ENCODE measurements at places on chromosomes 1 and 21. TPM values are rescaled to one million over a fixed set of nuclear protein-coding genes. Genes with fewer than 3 reads are reported as not detected.

DNA sequence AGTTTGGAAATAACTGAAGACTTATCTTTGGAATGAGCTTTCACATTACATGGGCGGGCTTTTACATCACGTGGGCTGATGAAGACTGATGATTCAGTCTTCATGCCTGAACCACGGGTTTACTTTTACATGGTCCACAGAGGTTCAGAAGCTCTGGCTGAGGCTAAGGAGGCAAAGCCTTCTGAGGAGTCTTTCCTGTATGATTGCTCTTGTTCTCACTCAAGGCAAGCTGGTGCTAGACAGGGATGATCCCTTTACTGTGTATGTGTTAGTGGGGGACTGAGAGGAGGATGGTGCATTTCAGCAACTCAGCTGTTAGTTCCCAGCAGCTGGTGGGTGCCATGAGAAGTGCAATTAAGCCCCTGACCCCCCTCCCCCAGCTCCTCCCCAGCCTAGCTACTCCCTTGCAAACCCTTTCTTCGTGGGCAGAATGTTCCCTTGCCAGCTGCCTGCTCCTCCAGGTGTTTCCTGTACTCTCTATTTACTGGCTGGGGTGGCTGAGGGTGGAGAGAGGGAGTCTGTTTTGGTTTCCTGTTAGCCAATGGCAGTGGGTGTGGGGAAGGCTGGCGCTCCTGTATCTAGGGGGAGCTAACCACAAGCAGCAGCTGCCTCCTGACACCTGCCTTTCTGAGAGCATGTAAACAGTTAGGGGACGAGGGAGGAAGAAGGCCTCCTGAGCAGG is 15.4 kb downstream of the BTG2 start:
- no peak overlapping the region for H3K4me3 ChIP-seq
- H3K4me1 ChIP-seq: peaks cover 66% of the 10 kb centered on the region
- H3K27ac ChIP-seq: peak overlapping the region; percentile 91
- no peaks in the 10 kb centered on the region for H3K36me3 ChIP-seq
- H3K27me3 ChIP-seq: no peaks in the 10 kb centered on the region

DNA sequence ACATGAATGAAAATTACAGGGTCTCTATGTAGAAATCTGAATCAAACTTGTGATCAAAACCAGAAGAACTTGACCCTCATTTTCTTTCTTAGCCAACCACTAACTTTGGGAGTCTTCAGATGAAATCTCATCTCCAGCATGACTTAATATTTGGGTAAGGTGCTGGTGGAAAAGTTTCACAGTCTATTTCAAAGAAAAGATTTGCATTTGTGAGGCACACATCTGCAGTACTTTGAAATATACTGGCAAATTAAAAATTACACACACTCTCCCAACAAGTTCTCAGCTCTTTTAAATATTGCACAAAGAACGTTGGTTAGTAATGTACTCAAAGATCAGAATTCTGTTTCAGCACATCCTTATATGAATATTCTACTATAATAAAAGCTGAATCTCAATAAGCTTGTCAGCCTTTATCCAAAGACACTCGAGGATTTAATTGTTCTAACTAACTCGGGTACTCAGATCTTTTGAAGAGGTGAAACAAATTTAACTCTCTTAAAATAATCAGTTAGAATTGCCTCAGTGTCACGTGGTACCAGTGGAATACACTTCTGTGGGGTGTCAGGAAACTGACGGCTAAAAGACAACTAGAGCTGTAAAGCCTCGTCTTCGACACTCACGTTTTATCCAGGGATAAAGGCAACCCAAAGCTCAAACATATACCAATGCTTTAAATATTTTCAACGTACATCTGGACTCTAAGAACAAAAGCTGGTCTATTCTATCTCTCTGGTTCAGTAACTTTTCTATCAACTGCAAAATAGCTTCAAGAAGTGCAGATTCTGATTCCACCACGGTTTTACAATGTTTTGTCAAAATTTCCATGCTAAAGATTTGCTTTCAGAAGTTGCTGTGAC is 19.0 kb downstream of the SAMSN1 start:
- no peaks in the 10 kb centered on the region for H3K4me1 ChIP-seq
- H3K27me3 ChIP-seq: no peaks in the 10 kb centered on the region
- no peak for DNase-seq
- no peak overlapping the region for H3K27ac ChIP-seq

GRCh38 chr1:53511933-53512806 is 53.0 kb downstream of the DMRTB1 start:
- no peaks in the 10 kb centered on the region for H3K36me3 ChIP-seq
- H3K27ac ChIP-seq: no peak overlapping the region
- no peaks in the 10 kb centered on the region for H3K4me1 ChIP-seq
- DNase-seq: no peak

- no peaks in the 10 kb centered on the region for H3K27me3 ChIP-seq
- no peak for DNase-seq
- no peak overlapping the region for H3K27ac ChIP-seq
- no peak overlapping the region for H3K4me3 ChIP-seq
- H3K4me1 ChIP-seq: no peaks in the 10 kb centered on the region
- no peaks in the 10 kb centered on the region for H3K36me3 ChIP-seq
Measured at GRCh38 chr1:70048336-70049094, 156.9 kb downstream of the LRRC40 start.

The MAN1C1 gene
- total RNA-seq: 4.8 TPM

The ARID4B gene
- total RNA-seq: 66.5 TPM
